ENCODE measurements at places on chromosomes 4 and X.

- DNase-seq, result no peak
- no peak overlapping the region for H3K4me3 ChIP-seq
- peaks cover 23% of the 10 kb centered on the region for H3K27me3 ChIP-seq
- H3K36me3 ChIP-seq, result no peaks in the 10 kb centered on the region
These were observed 37.5 kb downstream of the KDR start for GRCh38 chr4:55087913-55088260.

DNA sequence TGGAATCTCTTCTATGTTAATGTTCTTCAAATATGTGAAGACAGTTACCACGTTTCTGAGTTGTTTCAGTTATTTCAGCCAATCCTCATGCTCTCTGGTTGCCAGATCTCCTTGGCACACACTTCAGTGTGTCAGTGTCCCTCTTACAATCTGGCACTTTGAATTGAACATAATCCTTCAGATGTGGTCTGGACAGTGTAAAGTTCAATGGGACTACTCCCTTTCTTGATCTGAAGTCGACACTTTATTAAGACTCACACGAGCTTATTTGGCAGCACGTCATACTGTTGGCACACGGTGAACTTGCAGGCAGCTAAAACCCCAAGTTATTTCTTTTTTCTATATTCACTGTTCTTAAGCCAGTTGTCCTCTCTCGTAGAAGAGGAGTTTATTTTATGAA lies 28.2 kb downstream of the ARSJ start:
- H3K27me3 ChIP-seq, result no peaks in the 10 kb centered on the region
- H3K27ac ChIP-seq, result no peak overlapping the region
- H3K4me3 ChIP-seq, result no peak overlapping the region

GRCh38 chr4:6466756-6467381 lies 5.5 kb downstream of the PPP2R2C start:
- no peaks in the 10 kb centered on the region for H3K36me3 ChIP-seq
- no peak for DNase-seq
- no peak overlapping the region for H3K4me3 ChIP-seq
- peaks cover 21% of the 10 kb centered on the region for H3K27me3 ChIP-seq
- H3K4me1 ChIP-seq, result peaks cover 3% of the 10 kb centered on the region

DNA sequence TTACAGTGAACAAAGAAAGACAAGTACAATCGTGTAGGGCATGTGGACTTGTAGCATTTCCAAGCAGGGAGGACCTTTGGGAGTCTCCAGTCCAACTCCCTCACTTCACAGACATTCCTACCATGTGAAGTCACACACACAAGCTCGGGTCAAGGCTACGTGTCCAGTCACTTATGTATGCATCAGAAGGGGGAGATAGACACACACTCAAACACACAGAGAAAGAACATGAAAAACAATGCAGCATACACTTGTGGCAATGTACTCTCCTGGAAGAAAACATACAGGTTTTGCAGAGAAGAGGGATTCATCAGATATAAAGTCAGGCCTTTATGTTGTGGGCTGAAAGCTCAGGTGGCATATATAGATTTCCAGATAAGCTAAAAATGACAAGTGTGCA lies 136.1 kb upstream of the MID1 start:
- H3K27ac ChIP-seq, result no peak overlapping the region
- H3K36me3 ChIP-seq, result no peaks in the 10 kb centered on the region
- no peaks in the 10 kb centered on the region for H3K4me1 ChIP-seq
- no peaks in the 10 kb centered on the region for H3K27me3 ChIP-seq

DNA sequence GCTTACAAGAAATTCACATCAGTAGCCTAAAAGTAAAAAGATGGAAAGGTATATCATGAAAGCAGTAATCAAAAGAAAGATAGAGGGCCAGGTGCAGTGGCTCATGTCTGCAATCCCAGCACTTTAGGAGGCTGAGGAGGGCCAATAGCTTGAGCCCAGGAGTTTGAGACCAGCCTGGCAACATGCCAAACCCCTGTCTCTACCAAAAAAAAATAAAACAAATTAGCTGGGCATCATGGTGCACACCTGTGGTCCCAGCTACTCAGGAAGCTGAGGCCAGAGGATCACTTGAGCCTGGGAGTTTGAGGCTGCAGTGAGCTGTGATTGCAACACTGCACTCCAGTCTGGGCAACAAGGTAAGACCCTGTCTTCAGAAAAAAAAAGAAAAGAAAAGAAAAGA lies 55.5 kb downstream of the GSPT2 start:
- H3K4me1 ChIP-seq, result peaks cover 5% of the 10 kb centered on the region
- peaks cover 3% of the 10 kb centered on the region for H3K36me3 ChIP-seq
- DNase-seq, result no peak
- no peaks in the 10 kb centered on the region for H3K27me3 ChIP-seq
- H3K4me3 ChIP-seq, result no peak overlapping the region

GRCh38 chrX:129609395-129609794 lies 45.4 kb downstream of the APLN start:
- no peak overlapping the region for H3K4me3 ChIP-seq
- H3K27ac ChIP-seq, result no peak overlapping the region
- H3K4me1 ChIP-seq, result peaks cover 11% of the 10 kb centered on the region
- H3K27me3 ChIP-seq, result no peaks in the 10 kb centered on the region
- no peaks in the 10 kb centered on the region for H3K36me3 ChIP-seq

DNA sequence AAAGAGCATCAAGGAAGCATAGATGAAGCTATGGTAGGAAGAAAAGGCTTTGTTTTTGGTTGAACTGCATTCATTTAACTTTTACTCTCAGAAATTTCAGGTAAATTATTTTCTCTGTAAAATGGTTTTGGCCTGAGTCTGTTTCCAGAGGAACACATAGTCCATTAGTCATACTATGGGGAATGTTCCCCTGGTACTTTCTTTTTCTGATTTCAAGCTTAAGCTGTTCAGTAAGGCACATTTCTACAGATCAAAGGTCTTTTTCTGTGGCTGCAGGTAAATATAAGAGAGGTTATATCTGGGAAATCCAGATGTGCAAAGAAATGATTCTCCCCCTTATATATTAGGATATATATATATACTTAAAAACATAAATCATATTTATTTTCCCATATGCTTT lies 1744.4 kb upstream of the ADGRL3 start:
- no peak for DNase-seq
- no peak overlapping the region for H3K4me3 ChIP-seq
- H3K27me3 ChIP-seq, result no peaks in the 10 kb centered on the region
- no peak overlapping the region for H3K27ac ChIP-seq

DNA sequence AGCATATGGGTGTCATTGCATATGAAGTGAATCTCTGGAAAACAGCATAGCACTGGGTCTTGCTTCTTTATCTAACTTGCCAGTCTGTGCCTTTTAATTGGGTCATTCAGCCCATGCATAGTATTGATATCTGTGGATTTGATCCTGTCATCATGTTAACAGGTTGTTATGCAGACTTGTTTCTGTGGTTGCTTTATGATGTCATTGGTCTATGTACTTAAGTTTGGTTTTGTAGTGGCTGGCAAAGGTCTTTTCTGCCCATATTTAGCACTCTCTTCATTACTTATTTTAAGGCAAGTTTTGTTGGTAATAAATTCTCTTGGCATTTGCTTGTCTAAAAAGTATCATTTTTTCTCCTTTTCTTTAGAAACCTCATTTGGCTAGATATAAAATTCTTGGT lies 221.1 kb upstream of the ITM2A start:
- H3K27me3 ChIP-seq, result peaks cover 2% of the 10 kb centered on the region
- peaks cover 2% of the 10 kb centered on the region for H3K4me1 ChIP-seq
- H3K27ac ChIP-seq, result no peak overlapping the region
- no peaks in the 10 kb centered on the region for H3K36me3 ChIP-seq

DNA sequence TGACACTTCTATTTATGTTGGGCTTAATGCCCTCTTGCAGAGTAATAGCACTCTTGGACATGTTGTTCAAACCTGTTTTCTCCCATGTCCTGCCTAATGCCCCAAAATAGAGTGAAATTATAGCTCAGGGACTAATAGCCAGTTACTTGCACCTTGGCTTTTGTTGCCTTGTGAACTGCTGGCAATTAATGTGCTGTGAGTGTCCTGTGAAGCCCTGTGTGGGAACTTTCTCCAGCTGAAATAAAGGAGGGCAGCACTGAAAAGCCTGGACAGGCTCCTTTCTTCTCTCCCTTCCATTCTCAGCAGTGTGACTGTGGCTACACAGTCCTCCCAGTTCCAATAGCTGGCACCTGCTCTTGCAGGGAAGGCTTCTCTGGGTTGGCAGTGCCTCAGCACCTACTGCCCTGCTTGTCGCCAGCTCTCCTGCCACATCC lies 72.4 kb downstream of the DCLK2 start:
- H3K4me3 ChIP-seq, result no peak overlapping the region
- H3K36me3 ChIP-seq, result no peaks in the 10 kb centered on the region
- H3K4me1 ChIP-seq, result no peaks in the 10 kb centered on the region
- no peak overlapping the region for H3K27ac ChIP-seq
- DNase-seq, result no peak

GRCh38 chrX:112012360-112012759 lies 70.2 kb downstream of the TRPC5 start:
- H3K36me3 ChIP-seq, result no peaks in the 10 kb centered on the region
- H3K4me1 ChIP-seq, result no peaks in the 10 kb centered on the region
- no peaks in the 10 kb centered on the region for H3K27me3 ChIP-seq

- H3K4me1 ChIP-seq, result peaks cover 2% of the 10 kb centered on the region
- no peak overlapping the region for H3K4me3 ChIP-seq
- no peak overlapping the region for H3K27ac ChIP-seq
- peaks cover 13% of the 10 kb centered on the region for H3K27me3 ChIP-seq
- no peaks in the 10 kb centered on the region for H3K36me3 ChIP-seq
These were observed 11.6 kb downstream of the CXCL13 start for GRCh38 chr4:77617203-77617602.

- H3K4me3 ChIP-seq, result no peak overlapping the region
- H3K27me3 ChIP-seq, result peaks cover 4% of the 10 kb centered on the region
- H3K4me1 ChIP-seq, result no peaks in the 10 kb centered on the region
- H3K36me3 ChIP-seq, result no peaks in the 10 kb centered on the region
- no peak for DNase-seq
These were observed 30.9 kb downstream of the PTCHD1 start for GRCh38 chrX:23365541-23365940.

- DNase-seq, result no peak
- H3K36me3 ChIP-seq, result no peaks in the 10 kb centered on the region
These were observed 15.6 kb downstream of the SHOX start for GRCh38 chrX:646228-646495.

- no peaks in the 10 kb centered on the region for H3K36me3 ChIP-seq
- H3K4me1 ChIP-seq, result peaks cover 55% of the 10 kb centered on the region
- H3K27ac ChIP-seq, result no peak overlapping the region
- no peaks in the 10 kb centered on the region for H3K27me3 ChIP-seq
- H3K4me3 ChIP-seq, result peak overlapping the region; percentile 53
These were observed 8.2 kb downstream of the TNIP3 start for GRCh38 chr4:121155893-121156292.

- peaks cover 3% of the 10 kb centered on the region for H3K4me1 ChIP-seq
- no peaks in the 10 kb centered on the region for H3K27me3 ChIP-seq
- peak overlapping the region; percentile 81 for H3K4me3 ChIP-seq
- H3K27ac ChIP-seq, result no peak overlapping the region
- peak; percentile 12 for DNase-seq
- no peaks in the 10 kb centered on the region for H3K36me3 ChIP-seq
These were observed 859 bp downstream of the SMARCA1 start for GRCh38 chrX:129522184-129523078.

DNA sequence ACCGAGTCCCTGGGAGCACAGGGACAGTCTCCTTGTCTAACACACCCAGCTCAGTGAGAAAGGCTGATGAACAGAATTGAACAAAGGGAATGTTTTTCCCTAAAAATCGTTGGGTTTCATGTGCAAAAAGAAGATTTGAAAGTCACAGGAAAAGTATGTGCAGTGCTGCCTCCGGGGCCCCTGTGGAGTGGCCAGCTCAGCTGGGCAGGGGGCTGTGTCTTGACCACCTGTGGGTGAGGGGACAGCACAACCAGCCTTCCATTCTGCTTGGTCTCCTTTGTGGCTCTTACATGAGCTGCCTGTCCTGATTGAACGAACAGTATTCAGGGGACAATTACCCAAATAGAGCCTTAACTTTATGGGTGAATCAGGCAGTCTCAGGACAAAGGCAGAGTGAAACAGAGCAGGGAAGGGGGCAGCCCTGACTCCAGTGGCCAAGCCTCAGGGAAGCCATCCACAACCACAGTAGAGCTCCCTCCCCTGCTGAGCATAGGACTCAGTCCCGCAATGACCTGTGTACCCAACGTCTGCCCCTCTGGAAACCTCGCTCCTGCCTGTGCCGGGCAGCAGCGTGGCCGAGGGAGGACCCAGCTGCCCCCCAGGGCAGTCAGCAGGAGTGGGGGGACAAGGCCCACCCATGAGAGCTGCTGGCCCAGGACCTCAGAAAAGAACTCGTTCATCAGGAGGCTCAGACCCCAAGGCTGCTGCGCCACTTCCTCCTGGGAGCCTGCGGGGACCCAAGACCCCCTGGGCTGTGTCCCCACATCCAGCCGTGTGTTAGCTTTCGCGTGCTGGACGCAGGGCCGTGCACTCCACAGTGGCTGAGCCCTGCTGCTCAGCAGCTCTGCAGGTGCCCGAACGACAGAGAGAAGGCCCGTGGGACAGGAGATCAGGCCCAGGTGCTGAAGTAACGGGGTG lies 59.6 kb upstream of the MXD4 start:
- H3K4me1 ChIP-seq, result no peaks in the 10 kb centered on the region
- H3K4me3 ChIP-seq, result no peak overlapping the region
- no peaks in the 10 kb centered on the region for H3K27me3 ChIP-seq
- H3K36me3 ChIP-seq, result no peaks in the 10 kb centered on the region
- no peak overlapping the region for H3K27ac ChIP-seq
- DNase-seq, result no peak

- DNase-seq, result peak; percentile 78
- H3K4me1 ChIP-seq, result peaks cover 28% of the 10 kb centered on the region
- H3K4me3 ChIP-seq, result peak overlapping the region; percentile 54
- peak overlapping the region; percentile 77 for H3K27ac ChIP-seq
These were observed 75.1 kb upstream of the USP9X start for GRCh38 chrX:41009850-41010846.

GRCh38 chr4:27881705-27882104 lies 1021.1 kb downstream of the STIM2 start:
- H3K27me3 ChIP-seq, result no peaks in the 10 kb centered on the region
- H3K36me3 ChIP-seq, result no peaks in the 10 kb centered on the region
- DNase-seq, result no peak
- H3K27ac ChIP-seq, result no peak overlapping the region
- H3K4me1 ChIP-seq, result no peaks in the 10 kb centered on the region

DNA sequence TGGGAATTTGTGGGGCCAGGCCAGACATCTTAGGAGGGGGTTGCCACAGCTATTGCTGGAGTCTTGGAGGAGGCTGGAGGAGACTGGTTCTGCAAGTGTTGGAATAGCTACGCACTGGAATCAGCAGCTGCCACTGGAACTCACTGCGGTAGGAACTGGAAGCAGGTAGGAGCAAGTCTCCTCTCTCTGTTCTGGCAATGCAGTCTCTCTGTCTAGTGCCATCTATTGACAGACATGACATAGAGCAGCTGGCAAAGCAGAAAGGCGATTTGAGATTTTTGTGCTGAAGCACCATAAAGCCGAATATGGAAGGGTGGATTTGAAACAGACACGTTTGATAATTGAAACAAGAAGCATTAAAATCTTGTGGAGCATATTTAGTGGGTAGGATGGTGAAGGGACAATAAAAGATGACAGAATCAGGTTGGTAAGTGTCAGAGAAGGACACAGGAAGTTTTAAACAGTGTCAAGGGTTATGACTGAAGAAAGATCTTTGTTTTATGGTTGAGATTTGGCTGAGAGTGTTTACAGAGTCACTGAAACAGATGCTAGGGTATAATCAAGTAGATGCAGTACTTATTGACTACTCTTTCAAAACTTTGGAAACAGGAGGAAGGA lies 23.5 kb upstream of the SYNPO2 start:
- H3K27me3 ChIP-seq, result no peaks in the 10 kb centered on the region
- peak; percentile 29 for DNase-seq

All from activated naive CD4-positive, alpha-beta T cell treated with anti-CD3 and anti-CD28 coated beads for 36 hours (primary cell).